ENCODE measurements at places on chromosomes 12 and 14. TPM values are rescaled to one million over a fixed set of nuclear protein-coding genes. Genes with fewer than 3 reads are reported as not detected.

DNA sequence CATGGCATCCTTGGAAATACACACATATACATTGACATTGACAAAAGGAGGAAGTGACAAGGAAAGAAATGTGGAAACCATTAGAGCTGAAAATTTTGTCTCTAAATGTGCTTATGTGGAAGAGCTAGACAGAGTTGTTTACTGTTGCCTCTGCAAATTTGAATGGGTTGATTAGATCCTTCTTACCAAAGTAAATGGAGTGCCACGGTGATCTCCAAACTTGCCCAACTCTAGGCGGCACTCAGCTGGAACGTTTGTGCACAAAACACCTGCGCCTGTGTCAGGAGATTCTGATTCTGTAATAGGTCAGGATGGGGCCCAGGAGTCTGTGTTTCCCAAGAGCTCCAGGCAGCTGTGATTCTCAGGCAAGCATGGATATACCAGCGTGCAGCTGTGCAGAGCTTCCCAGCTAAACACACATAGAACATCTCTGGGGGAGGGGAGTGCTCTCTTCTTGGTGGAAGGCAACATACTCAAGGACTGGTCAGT is 77.8 kb upstream of the BDKRB2 start:
- H3K27ac ChIP-seq: peak overlapping the region; percentile 78
- no peaks in the 10 kb centered on the region for H3K36me3 ChIP-seq
- H3K27me3 ChIP-seq: peaks cover 6% of the 10 kb centered on the region
- no peak for DNase-seq

DNA sequence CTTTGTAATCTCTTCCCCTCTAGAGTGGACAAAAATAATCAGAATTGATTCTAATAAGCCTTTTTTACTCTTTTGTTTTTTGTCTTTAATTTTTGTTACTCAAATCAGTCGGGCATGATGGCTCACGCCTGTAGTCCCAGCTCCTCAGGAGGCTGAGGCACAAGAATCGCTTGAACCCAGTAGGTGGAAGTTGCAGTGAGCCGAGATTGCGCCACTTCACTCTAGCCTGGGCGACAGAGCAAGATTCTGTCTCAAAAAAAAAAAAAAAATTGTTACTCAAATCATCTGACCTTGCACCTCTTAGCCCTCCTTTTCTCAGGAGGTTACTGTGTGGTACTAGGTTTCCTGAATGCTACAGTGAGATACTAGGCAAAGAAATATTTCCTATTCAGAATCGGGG is 280.6 kb downstream of the PDZRN4 start:
- H3K4me1 ChIP-seq: no peaks in the 10 kb centered on the region
- H3K4me3 ChIP-seq: no peak overlapping the region
- no peaks in the 10 kb centered on the region for H3K36me3 ChIP-seq
- peaks cover 7% of the 10 kb centered on the region for H3K27me3 ChIP-seq
- DNase-seq: no peak

DNA sequence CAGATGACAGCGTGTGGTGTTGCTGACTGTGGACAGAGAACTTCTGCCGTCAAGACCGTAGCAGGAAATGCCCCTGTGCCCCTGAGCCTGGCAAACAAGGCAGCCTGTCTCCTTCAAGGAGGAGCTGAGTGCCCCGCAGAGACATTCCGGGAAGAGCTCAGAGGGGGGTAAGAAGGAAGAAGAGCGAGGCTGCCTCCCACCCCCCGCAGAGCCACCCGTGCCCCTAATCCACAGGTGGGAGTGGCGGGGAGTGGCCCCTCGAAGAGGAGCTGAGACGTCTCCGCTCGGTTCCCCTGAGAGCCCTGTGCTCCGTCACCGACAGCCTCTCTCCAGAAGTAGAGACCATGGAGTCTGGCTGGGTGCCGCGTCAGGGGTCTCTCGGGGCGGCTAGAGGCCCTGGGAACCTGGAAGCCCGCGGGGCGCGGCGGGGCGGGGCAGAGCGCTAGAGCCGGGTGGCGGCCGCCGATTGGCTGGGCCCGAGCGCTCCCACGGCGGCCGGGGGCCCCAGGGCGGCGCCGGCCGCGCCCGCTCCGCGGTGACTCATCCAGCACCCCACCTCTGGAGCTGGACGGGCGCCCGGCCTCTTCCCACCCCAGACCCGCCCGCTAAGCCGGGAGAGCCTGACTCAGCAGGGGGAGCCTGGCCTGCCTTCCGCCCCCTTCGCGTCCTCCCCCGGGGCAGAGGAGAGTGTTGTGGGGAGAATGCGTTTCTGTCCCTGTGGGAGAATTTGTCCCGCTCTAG is 25.2 kb upstream of the KRT78 start:
- H3K27ac ChIP-seq: peak overlapping the region; percentile 52
- H3K4me3 ChIP-seq: peak overlapping the region; percentile 81
- H3K36me3 ChIP-seq: no peaks in the 10 kb centered on the region

ADCY4 gene
- 6.3 TPM for total RNA-seq
